Lower lobe of right lung (tissue), 2 donors: ENCODE measurements at places on chromosomes 12 and 14. TPM values are rescaled to one million over a fixed set of nuclear protein-coding genes. Genes with fewer than 3 reads are reported as not detected.

The BCL11B gene
- total RNA-seq = 2.3 TPM

The RNASE7 gene
- total RNA-seq = not detected

The DMAC2L gene
- 19.6 TPM for total RNA-seq

- DNase-seq = no peak
Measured at GRCh38 chr12:92341065-92341668, 195.5 kb upstream of the BTG1 start.

DNA sequence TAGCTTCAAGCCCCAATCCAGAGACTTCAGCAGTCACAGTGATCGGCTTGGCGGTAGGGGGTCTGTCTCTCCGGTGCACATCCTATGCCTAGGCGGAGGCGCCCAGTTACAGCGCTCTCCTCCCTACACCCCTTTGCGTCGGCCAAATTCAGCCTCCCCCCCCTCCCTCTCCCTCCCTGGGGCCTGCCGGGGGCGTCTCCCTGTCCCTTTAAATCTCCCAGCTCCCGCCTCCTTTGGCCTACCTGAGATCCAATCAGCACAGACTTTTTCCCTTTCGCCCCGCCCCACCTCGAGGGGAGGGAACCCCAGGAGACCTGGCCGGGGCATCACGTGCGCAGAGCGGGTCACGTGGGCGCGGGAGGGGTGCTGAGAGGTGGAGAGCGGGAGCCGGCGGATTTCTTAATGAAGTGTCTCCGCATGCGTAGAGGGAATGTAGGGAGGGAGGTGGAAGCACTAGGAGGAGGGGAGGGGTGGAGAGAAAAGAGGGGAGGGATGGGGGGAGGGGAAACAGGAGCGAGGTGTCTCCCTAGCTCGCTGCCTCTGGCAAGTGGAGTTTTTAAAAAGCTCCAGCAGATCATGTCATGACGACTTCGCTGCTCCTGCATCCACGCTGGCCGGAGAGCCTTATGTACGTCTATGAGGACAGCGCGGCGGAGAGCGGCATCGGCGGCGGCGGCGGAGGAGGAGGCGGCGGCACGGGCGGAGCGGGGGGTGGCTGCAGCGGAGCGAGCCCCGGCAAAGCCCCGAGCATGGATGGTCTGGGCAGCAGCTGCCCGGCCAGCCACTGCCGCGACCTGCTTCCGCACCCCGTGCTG, at the start of gene HOXC13:
HOXC13 (plus strand) TSS at position 506 of the 815 bp plus-strand sequence; CDS start at position 582, 76 bp downstream.
- no peak for DNase-seq

DNA sequence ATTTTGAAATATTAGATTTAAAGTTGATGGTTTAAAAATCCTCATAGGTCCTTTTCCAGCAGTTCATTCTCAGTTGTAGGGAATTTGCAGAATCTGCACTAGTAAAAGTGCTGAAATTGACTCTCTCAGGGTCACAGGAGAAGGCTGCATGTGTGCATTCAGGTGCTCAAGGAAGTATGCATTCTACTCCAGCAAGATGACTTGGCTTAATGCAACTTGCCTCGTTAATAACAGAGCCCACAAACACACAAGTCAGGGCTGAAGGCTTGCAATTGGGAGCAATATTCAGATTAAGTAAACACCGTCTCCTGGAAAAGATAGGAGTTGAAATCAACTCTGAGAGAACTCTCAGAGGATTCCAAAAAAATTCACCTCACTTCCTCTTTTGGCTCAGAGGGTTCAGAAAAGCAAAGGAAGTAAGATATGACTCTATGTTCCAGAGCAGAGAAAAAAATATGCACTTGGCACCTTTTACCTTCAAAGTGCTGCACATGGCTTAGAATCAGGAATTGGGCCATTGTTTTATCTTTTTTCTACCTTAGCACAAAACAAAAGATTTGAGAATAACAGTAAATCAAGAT, 406.3 kb upstream of the DCN start:
- no peak for DNase-seq

The NFATC4 gene
- 37.0 TPM for total RNA-seq

DNA sequence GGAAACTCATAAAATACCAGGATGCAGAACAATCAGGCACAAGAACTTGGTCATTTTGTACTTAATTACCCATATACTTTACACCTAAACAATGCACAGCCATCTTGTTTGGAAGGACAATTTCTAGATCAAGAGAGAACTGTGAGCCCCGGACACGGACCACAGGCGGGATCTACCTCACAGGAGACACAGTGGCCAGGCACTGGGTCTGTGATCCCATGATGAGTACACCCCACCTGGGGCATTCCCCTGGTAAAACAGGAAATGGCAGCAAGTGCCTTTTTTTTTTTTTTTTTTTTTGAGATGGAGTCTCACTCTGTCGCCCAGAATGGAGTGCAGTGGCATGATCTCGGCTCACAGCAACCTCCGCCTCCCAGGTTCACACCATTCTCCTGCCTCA, 15.2 kb downstream of the GOLGA3 start:
- DNase-seq = no peak

GRCh38 chr12:48934312-48934706, 9.0 kb upstream of the FKBP11 start:
- DNase-seq = no peak

GRCh38 chr12:101671833-101672232, 25.6 kb upstream of the CHPT1 start:
- no peak for DNase-seq

The BDKRB2 gene
- total RNA-seq = 1.3 TPM

- DNase-seq = no peak
Measured at GRCh38 chr12:15778126-15778525, 11.1 kb downstream of the EPS8 start.
